GM12865 (cell line): ENCODE measurements at places on chromosomes 1 and 21.
A peak's percentile ranks its signal among the peaks of the same experiment; 100 is the strongest.

DNA sequence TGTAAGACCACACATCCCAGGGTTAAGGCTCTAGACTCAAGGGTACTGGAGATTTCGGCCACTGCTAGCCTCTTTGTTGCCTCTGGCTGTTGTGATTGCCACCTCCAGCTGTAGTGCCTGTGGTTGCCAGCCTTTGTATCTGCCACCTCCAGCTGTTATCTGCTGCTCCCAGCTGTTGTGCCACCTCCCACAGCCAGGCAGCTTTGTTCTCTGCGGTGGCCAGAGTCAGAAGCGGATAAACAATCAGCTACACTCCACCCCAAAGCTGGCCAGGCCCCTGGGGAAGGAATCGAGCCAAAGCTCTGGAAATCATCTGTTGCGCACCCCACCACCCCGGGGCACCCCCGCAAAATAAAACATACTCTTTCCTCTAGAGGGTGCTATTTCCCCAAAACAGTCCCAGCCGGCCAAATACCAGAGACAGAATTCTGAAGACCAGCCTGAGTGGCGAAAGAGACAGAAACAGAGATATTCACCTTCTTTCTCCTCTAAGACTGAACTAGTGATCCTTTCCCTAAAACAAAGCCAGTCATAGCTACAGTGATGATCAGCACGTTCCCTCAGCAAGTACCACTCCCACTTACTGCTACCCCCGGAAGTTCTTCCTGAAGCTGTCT lies 14.8 kb upstream of the PIGM start:
- peak; percentile 45 for DNase-seq

- peak; percentile 24 for DNase-seq
Measured at GRCh38 chr1:35062518-35063196, 16.5 kb upstream of the ZMYM1 start.

DNA sequence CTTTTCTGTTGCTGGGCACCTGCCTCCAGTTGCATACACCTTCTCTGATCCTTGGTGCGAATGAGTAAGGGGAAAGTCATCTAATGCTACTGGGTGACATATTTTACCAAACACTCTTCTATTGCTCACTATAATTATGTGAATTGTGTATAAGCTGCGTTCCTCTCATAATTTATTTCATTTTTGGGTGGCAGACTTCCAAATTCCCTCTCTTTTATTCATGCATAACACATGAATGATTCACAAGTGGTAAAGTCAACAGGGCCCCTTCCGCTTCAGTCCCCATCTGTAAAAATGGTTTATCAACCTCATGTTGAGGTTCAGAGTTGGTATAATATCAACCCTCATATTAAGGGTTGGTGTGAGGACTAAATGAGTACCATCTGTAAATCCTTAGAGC lies 3.2 kb upstream of the QSOX1 start:
- no peak for DNase-seq

DNA sequence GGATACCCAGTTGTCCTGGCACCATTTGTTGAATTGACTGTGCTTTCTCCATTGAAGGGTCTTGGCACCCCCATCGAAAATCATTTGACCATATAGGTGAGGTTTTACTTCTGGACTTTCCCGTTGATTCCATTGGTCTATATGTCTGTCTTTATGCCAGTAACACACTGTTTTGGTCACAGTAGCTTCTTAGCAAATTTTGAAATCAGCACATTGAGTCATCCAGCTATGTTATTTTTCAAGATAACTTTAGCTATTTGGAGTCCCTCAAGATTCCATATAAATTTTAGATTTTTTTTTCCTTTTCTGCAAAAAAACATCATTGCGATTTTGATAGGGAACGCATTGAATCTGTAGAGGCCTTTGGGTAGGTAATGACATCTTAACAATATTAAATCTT lies 235.6 kb downstream of the SMYD3 start:
- no peak for DNase-seq

GRCh38 chr21:28642891-28643290 lies 349.8 kb downstream of the LTN1 start:
- no peak for DNase-seq

DNA sequence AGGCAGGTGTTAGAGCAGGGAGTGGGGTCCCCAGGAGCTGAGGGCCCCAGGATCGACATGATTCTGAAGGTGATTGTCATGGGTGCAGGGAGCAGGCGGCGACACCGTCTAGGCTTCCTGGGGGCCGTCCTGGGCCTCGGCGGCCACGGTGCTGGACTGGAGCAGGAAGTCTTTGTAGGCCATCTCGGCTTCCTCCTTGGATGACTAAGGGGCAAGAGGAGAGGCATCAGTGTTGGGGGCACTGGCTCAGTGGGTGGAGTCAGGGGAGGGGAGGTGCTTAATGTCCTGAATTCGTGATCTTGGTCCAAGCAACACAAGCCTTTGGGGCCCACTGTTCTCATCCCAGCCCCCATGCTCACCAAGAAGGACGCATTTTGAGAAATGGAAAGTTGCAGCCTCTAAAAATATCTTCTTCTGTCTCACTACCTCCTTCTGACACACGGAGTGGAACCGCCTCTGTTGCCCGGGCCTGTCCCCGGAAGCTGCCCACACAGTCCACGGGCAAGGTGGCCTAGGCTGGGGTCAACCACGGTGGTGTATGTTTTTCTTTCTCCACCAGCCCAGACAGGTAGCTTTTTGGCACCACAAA lies 8.6 kb upstream of the FCMR start:
- peak; percentile 95 for DNase-seq

DNA sequence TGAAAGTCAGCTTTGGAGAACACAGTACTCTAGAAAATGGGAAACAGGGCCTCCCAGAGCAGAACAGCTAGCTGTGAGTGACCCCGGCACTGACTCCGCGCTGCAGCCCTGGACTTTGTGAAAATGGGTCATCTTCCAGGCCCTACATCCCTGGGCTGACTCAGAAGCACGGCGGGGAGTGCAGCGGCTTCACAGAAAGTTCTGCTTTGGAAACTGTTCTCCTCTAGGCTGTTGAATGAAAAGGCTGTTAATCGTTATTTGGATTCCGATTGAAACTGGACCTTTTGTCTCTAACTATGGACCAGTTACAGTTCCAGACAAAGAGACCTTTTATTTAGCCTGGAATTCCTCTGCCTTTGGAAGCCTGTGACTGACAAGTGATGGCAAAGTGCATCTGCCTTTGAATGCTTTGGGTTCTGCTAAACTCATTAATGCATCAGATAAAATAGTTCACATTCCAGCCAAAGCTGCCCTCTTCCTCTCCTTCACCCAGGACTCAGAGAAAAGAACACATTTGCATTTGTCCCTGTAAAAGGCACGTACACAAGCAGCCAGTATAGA lies 144.9 kb upstream of the HOOK1 start:
- DNase-seq = no peak

DNA sequence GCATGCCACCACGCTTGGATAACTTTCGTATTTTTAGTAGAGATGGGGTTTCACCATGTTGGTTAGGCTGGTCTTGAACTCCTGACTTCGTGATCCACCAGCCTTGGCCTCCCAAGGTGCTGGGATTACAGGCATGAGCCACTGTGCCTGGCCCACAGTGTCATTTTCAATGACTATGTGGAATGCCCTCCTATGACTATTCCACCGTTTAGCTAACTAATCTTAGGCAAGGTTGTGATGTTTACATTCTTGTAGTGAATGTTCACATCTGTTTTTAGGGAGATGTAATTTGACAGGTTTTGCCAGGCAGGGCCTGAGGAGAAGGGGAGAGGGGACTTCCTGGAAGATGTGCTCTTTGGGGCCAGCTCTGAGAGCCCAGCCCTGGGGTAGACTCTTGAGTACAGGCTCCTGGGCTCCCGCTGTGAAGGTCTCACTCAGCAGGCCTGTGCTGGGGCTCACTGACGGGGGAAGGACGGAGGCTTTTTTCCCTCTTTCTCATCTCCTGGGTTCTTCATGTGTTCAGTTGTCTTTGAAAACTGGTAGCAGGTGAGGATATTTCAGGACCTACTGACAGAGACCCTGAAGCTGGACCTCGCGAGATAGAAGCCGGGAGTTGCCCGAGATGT lies 13.2 kb downstream of the COQ8A start:
- DNase-seq = no peak

DNA sequence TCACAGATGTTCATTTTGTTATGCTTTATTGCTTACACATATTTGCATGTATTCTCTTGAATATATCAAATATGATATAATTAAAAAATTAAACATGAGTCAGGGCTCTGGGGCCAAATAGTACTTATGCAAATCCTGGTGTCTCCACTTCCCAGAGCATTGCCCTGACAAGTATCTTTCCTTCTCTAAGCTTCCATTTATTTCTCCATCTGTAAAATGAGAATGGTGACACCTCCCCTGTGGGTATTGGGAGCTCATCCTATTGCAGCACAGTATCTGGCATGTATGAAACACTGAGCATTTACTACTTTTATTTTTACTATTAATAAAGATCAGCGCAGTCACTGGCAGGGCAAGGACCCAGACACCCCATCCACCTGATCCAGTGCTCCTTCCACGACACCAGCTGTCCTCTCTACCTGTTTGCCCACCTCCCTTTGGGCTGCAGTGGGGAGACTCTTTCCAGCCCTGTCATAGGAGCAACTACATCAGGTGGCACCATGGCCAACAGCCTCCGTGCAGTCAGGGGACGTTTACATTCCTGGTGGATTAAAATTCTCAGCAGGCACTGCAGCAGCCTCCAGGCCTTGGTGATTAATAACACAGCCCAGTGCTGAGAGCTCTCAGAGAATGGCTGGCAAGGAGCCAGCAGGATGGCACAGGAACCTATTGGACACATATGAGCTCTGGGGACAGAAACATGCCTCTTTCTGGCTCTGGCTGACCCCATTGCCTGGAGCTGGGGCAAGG lies 113.0 kb downstream of the DMRTB1 start:
- DNase-seq = no peak

DNA sequence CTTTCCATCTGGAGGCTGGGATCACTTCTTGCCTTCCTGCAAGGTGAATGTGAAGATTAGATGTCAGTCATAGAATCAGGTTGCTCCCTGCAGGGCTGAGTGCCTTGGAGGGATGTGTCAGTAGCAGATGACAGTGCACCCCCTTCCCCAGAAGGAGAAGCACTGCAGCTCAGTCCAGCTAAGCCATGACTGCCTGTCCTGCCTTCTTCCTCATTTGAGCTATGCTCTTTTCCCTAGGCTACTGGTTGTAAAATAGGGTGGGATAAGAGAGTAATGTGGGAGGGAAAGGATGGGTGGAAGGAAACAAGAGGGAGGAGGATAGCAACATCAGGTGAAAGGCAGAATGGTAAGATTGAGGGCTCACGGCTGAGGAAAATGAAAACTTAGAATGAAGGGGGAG lies 11.1 kb upstream of the FABP3 start:
- no peak for DNase-seq

DNA sequence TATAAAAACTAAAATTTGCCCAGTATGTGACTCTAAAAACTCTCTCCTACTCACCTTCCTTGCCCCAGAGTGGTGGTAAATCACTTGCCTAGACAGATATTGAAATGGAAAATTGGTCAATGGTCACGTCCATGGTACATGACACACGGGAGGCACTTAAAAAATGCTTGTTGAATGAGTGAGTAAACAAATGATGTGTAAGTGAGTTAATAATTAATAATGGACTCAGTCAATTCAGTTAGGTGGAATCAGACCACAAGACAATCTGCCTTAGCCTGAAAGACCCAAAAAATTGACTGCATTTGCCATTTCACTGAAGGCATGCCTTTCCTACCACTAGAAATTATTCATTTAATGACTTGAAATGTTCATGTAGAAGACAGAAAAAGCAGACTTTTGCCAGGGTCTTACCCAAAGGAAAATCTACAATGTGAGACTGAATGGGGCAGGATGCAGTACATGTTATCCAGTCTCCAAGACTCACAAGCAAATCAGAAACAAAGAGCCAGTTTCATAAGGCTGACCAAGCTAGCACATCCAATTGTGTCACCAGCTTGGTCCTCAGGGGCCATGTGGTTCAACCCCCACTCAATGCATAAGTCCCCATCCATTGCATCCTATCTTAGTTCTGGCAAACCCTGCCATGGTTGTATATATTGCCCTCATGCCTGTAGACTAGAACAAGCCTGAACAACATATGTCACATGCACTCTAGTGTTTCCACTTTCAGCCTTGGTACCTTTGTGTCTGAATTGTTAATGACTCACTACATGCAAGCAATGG lies 73.6 kb downstream of the TBX15 start:
- DNase-seq = no peak

DNA sequence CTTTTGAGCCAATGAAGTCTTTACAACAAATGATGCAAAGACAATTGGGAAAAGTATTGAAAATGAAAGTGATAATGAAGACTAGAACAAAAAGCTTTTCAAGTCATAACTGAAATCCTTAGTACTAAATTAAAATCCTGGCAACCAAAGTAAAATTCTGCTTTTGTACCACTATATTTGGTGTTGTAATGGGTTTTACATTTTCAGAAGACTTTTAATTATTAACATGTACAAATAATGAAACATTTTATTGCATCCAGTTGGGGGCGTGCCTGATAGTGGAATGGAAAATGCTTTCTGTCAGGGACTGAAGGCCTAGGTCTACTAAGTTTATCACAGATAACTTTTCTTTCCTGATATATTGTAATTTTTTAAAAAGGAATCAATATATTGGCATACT lies 89.4 kb downstream of the SDCCAG8 start:
- DNase-seq = peak; percentile 5

GRCh38 chr1:184624626-184625025 lies 130.0 kb downstream of the EDEM3 start:
- no peak for DNase-seq
